ENCODE measurements at places on chromosomes 6 and 20.

DNA sequence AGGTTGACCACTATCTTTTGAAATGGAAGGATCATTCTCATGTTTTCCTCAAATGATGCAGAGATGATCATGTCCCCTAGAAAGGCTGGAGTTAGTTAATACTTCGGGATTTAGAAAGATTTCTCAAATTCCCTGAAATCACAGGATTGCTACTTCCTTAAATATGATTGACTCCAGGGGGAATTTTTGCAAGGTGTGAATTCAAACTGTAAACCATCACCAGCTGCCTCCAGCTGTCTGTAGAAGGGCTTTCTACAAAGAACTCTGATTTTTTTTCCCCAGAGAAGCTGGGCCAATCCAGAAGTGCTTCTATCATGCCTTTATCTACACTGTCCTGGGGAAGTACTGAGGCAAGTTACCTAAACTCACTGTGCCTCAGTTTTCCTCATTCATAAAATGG lies 114.5 kb downstream of the EDN1 start:
- no peak for DNase-seq

GRCh38 chr6:8352335-8352965 lies 82.9 kb downstream of the SLC35B3 start:
- no peak for DNase-seq

GRCh38 chr20:63704749-63705117 lies 3.0 kb downstream of the ARFRP1 start:
- no peak for DNase-seq

GRCh38 chr6:157768863-157769551 lies 54.0 kb upstream of the SNX9 start:
- DNase-seq = no peak

DNA sequence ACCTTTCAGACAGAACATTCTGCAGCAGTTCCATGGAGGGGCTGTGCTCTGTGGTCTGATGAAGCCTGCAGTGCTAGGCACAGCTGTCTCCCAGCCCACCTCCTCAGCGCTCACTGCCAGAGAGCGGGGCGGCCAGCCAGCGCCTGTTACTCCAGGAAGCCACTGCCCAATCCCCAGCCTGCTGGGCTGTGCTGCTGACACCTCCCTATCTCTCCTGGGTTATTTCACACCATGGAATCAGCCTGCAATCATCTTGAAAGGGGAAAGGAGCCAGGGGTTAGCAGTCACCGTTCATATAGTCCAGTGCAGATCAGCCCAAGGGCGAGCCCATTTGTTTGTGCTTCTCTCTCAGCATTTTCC lies 46.3 kb upstream of the NHSL1 start:
- DNase-seq = no peak

- no peak for DNase-seq
These were observed 73.3 kb downstream of the PCSK2 start for GRCh38 chr20:17300113-17300512.

DNA sequence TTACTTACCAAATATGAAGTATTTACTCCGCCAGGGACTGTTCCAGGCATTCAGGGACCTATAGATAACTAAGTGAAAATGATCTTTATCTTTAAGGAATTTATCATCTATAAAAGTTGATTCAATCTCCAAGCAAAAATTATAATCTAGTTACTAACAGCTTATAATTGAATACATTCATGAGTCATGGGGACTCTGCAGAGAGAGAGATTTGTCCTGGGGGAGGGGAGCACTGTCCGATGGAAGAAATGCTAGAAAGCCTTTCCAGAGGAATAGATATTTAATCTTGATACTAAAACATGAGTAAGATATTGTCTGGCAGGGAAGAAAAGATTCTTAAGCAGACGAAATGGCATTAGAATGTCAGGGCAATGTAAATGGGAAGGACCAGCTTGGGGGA lies 139.3 kb downstream of the CD164 start:
- no peak for DNase-seq

DNA sequence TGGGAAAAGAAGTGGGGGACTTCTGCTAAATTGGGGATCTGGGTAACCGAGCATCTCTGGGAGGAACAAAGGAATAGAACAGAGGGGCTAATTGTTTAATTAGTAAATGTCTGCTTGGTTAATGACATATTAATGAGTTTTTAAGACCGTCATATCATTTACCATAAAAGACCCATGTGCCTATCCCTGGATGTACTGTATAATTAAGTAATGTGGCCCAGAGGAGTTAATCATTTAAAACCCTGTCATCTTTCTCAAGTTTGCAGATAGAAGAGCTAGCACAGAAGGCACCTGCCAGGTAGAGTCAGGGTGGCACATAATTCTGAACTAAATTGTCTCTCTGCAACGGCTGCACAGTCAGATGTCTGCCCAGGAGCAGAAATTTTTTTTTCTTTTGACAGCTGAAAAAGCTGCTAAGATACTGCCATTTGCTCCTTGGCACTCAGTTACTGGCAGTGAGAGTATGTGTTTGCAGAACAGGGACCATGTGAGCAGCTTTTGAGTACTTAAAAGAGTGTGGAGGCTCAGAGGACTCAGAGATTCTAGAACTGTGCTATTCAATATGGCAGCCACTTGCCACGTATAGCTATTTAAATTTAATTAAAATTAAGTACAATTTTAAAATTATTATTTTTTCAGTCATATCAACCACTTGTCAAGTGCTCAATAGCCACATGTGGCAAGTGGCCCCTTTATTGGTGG lies 202.7 kb upstream of the SLC35B3 start:
- DNase-seq = no peak

DNA sequence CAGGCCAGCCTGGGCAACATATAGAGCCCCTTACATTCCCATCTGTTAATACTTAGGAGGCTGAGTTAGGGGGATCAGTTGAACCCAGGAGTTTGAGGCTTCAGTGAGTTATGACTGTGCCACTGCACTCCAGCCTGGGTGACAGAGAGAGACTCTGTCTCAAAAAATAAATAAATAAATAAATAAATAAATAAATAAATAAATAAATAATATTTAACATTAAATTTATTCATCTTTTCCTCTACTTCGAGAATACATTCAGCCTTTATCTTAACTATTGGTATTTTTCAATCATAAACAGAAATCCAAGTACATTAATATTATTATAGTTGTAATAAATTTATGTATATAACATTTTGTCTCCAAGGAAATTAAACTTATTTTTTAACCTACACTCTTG lies 1227.7 kb upstream of the GJE1 start:
- no peak for DNase-seq

DNA sequence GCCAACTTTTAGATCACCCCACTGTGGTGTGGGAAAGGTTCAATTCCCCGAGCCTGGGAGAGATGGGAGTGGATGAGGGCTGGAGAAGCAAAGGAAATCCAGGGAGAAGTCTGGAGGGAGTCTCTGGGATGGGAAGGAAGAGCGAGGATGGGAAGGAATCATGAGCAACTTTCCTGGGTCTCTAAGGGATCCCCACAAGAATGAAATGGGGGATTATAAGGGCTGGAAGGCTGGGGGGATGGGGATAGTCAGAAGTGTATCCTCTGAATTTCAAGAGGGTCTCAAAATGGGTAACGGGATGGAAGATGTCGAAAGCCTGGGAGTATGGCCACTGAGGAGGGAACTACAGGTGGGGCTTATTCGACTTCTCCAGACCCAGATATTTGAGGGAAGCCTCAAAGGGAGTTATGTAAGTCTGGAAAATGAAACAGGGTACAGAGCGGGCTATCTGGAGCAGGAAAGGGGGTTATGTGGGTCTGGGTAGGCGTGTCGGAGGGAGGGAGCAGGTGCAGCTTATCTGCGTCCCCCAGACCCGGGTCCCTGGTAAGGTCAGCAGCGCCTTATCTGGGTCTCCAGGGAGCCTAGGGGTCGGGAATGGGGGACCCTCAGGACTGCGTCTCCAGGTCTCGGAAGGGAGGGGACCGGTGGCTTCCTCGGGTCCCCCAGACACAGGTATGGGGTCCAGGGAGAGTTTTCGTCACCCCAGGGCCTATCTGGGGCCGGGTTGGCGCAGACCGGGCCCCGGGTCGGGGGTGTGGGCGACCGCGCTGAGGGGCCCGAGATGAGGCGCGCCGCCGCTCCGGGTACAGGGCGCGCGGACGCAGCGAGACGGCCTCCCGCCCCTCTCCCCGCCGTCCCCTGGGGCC lies 550 bp downstream of the PLAGL2 start:
- no peak for DNase-seq

GRCh38 chr20:6051505-6051904 lies 2.4 kb downstream of the LRRN4 start:
- DNase-seq = no peak

- DNase-seq = no peak
These were observed 663 bp downstream of the COQ3 start for GRCh38 chr6:99393366-99393697.

DNA sequence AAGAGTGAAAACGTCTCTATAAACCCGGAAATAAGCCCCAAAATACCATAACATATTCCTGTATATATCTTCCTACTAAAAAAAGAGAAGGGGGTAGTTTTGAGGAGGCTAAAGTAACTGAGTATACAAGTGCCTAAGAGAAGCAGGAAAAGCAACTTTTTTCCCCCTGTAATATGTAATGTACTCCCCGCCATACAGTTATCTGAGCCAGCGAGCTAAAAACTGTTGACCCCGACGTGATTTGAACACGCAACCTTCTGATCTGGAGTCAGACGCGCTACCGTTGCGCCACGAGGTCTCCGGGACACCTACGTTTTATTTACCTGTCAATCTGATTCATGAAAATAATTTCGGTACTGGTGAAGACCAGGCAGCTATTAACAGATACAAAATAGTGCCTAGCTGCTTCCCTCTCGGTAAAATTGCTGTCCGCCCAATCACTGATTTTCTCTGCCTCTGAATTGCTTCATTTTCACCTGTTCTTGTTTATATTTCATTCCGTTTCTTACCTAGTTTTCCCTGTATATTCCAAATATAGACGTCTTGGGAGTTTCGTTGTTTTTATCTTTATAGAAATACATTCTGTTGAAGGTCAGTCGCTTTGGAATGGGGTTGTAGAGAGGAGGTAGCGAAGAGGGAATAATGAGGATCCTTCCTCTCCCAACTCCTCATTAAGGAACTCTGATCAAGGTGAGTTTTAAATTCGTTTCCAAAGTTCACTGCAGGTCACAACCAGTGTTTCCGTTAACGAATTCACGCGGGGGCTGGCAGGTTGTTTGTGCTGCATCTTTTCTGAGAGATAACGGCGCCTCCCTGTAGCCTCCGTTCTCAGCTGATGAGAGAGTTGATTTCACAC lies 33.6 kb upstream of the BTN3A2 start:
- DNase-seq = peak; percentile 51

DNA sequence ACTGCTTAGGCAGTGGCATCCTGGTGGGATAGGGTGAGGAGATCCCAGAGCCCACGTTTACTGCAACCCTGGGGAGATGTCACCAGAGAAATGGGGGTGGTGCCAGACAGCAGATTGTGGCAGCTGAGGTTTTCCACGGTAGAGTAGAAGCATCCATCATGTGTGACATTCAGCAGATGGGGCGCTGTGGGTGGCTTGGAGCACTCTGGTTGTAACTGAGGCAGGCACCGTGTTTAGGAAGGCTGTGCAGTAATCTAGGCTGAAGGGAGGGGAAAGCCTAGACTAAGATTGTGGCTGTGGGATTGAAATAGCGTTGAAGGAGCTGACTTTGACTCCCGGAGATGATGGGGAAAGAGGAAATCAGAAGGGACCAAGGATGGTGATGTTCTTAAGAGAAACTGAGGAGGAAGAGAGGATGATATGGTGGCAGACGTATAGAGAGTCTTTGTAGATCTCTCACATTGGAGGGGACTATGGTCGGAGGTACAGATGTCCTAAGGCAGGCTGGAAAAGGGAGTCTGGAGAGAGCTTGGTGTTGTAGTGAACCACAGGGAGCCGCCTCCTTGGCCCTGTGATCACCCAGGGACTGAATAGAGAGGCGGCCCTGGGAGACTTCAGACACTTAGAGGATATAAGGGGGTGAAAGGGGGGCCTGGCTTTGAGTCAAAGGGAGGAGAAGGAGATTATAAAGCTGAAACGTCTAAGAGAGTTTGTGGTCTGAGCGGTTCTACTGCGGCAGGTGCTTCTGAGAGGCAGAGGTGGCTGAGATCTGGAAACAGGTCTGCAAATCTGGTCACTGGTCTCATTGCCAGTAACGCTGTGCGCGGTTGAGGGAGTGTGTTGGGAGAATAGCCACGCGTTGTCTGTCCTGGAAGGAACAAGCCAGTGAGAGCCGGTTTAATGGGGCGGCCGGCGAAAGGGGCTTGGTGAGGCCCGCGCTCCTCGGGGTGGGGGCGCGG lies 792 bp upstream of the MICA start:
- DNase-seq = peak; percentile 19

- DNase-seq = no peak
These were observed 925 bp downstream of the FHL5 start for GRCh38 chr6:96563853-96564252.

DNA sequence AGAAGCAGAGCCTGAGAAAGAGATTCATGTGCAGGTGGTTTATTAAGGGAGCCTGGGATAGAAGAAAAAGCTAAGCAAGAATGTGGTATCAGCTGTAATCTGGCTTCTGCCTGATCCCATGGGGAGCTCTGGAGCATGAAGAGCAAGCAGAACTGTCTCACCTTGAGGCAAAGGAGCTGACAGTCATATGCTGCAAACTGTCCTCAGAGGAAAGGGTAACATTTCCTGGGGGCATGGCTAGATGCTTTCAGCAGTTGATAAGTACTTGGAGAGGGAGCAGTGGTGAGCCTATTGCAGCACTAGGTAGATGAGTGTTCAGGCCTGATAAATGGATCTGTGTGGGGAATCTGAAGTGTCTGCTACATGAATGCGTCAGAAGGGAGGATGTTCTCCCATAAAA lies 621.5 kb upstream of the BTBD3 start:
- no peak for DNase-seq

GRCh38 chr6:54098450-54099044 lies 12.7 kb upstream of the MLIP start:
- DNase-seq = no peak

DNA sequence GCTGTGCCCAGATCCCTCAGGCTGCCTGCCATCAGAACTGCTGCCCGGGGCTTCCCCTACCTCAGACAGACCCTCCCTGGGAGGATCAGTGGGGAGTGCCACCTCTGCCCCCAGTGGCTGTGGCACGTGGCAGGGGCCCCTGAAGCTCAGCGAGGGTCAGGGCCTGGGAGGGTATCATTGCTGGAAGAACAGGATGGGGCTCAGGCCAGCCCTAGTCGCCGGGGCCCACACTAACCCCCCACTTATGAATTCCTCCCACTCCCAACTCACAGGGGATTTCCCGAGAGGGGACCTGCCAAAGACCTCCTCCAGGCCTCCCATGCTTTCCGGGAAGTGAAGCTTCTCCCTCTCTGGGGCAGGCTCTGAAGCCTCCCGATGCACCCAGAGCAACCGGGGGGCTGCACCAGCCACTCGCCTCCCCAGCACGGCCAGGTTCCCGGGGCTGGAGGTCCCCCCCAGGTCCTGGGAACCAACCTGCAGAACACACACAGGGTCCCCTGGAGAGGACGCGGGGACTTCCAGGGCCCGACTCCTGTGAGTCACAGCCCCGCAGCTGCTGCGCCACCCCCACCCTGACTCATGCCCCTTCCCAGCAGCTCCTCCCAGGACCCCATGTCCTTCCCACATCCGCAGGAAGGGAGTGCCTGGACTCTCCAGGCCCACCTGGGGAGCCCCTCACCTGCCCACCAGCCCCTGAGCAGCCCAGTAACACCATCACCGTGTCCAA lies 2.5 kb downstream of the TNFRSF6B start:
- DNase-seq = peak; percentile 47

DNA sequence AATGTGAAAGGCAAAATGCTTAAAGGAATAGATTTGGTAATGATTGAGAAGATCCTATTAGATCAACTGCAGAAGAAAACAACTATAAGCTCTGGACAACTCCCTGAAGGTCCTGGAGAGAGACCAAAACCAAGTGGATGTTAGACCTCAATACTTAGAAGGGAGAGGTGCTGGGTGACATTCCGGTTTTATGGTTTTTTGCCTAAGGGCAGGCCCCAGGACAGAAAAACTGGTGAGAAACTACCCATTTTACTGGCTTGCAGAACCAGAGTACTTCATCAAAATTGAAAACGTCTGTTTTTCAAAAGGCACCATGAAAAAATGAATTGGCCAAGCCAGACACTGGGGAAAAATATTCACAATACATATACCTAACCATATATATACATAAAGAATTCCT lies 26.3 kb downstream of the SAMHD1 start:
- no peak for DNase-seq
